ENCODE measurements at places on chromosomes 6 and 20.

DNA sequence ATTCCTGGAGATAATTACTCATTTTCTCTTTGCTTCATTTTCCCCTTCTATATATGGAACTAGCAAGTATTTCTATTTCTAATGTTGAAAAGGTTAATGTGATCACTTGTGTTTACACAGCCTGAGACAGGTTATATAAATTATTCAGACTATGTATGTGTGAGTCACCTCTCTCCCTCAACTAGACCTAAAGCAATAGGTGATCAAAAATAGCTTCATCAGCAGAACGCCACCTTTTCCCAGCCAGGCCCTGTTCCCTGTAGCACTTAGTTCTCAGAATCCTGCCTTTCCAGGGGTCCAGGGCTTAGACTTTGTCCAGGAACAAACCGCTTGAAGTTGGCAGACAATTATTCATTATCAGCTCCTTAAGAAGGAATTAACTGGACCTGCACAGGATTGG, 125.3 kb upstream of the EXOC2 start:
- DNase-seq = peak; percentile 26

GRCh38 chr20:8073024-8073832, 53.7 kb upstream of the TMX4 start:
- peak; percentile 83 for DNase-seq

- DNase-seq = no peak
Observed at GRCh38 chr6:161200610-161201370, 73.1 kb downstream of the AGPAT4 start.

DNA sequence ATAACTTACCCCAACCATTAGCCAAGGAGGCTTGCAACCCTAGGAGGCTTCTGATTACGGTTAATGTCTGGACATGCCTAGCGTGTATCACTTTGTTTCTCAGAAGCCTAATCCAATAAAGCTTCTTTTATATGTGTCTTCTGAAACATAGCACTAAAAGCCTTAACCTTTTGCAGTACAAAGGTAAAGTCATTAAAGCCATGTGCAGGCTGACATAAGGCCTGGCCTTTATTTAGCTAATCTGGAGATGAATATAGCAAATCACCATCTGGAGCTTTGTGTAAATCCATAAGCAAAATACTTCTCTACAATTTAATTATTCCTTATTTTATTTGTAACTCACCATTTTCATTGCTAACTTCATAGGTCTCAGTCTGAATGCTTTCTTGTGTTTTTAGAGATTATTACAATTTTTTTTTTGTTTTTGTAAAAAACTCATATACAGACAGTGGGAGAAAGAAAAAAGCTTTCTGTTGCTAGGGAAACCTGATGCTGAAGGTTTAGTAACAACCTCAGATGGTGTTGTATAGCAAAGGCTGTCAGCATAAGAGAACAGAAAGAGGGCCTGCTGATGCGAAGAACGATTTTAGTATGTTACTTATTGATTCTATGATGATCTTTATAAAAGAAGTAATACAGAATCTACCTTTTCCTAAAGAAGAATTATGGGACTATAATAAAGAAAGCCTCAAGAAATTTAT, at the start of gene EYS:
Gene EYS, minus strand, starts transcription at position 101 of the 701 bp plus-strand sequence. CDS start 211,816 bp downstream, outside the sequence.
- DNase-seq = no peak

DNA sequence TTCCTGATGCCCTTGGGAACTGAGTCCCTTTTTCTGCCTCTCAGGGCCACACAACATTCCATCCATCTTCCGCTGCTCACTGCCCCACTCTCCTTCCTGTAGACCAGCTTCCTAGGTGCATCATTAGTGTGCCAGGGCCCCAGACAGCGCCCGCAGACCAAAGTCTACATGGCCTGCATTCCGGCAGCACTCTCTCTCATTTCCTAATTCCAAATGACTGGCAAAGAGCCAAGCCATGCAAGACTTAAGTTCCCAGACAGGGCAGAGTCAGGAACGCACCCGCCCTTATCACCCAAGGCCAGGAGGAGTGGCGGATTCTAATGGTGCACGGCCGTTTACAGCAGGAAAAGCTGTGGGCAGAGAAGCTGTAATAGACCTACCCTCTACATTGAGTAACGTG, 159.8 kb upstream of the ARID1B start:
- peak; percentile 91 for DNase-seq

DNA sequence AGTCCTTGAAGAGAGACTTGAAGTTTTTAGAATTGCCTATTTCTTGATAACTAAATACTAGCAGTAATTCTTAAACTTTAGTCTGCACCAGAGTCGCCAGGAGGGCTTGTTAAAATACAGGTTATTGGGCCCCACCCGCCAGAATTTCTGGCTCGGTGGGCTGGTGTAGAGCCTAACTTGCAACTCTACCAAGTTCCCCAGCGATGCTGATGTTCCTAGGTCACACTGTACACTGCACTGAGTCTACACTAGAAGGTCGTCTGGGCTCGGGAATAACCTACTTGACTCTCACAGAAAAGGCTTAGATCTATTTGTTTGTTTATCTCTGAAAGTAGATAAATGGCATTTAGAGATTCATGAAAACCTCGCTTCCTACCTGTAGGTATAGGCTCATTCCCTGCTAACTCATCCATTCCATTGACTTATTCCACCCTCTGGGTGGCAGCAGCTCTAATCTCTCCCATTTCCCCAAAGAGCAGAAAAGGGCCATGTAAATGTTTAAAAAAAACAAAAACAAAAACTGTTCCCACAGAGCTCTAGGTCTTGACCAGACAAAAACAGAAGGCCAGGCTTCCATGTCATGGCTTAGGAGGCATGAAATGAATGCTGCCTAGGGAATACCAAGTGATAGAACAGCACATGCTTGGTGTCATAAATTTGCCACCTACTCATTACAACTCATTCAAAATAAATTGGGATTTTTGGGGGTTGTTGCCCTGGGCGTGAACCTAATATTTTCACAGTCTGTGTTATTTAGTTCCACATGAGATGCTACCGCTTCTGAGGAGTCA, 292.1 kb downstream of the ADGB start:
- no peak for DNase-seq

DNA sequence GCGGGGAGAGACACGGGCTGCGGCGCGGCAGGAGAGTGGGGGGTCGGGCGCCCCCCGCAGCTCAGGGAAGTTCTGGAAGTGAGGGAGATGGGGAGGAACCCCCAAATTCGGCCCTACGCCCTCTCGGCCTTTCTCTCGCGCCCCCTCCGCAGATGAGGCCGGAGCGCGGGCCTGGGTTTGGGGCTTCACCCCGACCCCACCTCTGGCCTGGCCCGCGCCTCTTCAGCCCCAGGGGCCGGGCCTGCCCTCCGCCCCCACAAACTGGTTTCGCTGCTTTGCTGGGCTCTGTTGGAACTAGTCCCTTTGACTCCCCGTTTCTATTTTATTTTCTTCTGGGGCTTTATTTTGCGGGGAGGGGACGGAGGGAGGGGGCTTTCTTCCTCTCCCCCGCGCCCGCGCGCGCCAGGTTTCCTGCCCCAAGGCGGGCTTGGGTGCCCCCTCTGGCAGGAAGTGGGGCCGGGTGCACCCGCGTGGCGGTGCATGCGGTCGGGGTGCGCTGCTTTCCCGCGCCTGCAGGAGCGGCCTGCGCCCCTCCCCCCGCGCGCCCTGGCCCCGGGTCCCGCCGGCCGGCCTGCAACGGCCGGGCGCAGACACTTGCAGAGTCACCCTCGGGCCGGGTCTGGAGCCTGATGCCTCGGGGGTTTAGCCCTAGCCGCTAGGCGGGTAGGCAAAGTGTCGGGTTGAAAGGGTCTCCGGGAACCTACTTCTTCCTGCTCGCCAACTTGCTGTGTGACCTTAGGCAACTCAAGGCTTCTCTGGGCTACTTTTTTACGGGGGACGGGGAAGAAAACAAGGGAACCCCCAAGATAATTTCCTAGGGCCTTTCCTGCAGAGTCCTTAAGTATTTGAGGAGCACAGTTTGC, 1.3 kb downstream of the HMGA1 start:
- peak; percentile 45 for DNase-seq

GRCh38 chr20:49534255-49534712, 33.7 kb downstream of the PTGIS start:
- DNase-seq = peak; percentile 74

DNA sequence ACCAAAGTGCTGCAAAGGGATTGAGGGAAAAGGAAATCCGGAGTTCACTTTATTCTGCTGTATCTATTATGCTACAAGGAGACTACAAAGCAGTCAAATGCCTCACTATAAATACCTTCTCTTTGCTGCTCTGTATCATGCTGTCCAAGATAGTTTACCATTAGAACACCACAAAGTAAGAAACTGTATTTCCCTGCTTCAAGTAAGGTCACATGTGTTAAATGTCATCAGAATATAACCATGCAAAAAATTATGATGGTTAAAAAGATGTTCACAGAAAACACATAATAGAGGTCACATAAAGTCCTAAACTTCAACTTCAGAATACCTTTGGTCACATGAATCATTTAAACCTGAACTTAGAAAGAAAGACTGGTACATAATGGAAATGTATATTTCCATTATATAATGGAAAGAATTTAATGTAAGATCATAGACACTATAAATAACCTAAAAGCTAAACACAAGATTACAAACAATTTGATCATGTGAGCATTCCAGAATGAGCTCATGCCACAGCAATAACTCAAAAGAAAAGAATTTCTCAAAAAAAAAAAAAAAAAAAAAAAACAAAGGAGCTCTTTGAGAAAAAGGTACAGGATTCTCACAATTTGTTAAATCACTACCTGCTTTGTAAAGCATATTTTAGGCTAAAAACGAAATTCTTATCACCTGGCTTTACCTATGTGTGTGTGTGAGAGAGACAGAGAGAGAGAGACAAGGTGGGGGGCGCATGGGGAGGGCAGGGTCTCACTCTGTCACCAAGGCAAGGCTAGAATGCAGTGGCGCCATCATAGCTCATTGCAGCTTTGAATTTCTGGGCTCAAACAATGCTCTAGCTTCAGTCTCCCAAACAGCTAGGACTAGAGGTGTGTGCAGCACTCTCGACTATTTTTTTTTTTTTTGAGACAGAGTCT, 58.7 kb downstream of the KIF13A start:
- no peak for DNase-seq

GRCh38 chr6:123994168-123994567, 190.5 kb downstream of the NKAIN2 start:
- no peak for DNase-seq

DNA sequence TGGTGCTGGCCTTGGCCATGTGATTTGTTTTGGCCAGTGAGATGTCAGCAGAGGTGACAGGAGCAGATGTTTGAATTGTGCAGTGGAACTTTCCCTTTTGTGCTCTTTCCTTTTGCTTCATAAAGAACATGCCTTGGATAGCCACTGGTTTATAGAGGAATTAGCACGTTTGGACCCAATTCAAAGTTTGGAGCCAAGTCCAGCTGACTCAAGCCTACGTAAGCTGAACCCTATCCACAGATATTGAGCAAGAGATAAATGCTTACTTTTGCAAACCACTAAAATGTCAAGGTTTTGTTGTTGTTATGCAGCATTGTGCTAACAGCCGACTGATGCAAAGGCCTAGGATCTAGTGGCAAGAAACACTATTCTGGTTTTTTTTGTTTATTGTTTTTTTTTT, 230.9 kb upstream of the CITED2 start:
- DNase-seq = peak; percentile 80

DNA sequence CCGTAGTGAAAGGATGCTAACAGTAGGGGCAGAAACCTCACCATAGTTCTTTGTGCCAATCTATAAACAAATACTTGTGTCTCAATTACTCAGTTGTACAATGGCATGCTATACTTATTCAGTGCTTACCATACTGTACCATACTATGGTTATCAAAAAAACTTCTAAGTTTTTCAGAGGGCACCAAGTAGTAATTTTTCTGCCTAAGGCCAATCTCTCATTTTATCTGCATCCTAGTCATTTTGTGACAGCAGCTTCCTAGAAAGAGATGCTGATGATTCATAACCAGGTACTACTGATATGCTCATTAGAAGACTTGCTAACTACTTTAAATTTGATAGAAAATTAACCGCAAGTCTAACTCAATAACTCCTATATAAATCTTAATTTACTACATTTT, 42.9 kb downstream of the TMEM244 start:
- DNase-seq = no peak

DNA sequence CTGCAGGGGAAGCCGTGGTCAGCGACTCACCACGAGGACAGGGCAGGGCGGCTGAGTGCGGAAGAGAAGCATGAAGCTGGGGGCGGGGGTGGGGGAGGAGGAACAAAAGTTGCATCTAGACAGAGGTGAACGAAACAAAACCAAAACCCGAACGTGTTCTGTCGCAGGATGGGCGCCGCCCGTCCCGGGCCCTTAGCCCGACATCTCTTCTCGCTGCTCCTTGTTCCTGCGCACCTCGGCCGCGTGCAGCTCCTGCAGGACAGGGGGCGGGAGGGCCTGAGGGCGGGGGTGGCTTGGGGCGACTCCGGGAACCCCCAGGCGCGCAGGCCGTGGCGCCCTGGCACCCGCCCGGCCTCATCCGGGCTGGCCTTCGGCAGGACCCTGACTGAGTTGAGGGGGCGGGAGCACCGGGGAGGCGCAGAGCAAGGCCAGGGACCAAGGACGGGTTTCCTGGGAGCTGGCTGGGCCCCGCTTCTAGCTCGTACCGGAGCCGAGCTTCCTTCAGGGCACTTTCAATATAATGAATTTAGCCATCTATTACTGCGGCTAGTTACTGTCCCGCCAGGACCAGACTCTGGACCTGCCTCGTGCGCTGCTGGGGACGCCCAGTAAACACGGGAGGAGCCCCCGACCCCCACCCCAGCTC, 12.0 kb downstream of the STMN3 start:
- no peak for DNase-seq

DNA sequence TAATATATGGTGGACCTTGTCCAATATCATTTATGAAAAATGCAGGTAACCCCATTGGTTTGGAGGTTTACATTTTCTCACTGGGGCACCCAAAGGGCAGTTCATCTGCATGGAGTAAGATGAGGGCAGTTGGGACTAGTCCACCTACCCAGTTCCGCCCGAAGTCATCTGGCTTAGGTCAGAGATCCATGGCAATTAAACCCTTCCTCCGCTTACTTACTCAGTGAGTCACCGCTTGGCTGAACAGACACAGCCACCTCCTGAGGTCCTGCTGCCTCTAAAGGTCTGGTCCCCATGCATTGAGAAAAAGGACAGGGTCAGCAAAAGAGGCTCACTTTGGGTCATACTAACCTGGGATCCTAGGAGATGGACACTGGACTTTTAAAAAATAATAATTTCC, 102.9 kb upstream of the PRL start:
- peak; percentile 69 for DNase-seq

GRCh38 chr6:46255528-46255927, 84.7 kb upstream of the ENPP5 start:
- DNase-seq = no peak

DNA sequence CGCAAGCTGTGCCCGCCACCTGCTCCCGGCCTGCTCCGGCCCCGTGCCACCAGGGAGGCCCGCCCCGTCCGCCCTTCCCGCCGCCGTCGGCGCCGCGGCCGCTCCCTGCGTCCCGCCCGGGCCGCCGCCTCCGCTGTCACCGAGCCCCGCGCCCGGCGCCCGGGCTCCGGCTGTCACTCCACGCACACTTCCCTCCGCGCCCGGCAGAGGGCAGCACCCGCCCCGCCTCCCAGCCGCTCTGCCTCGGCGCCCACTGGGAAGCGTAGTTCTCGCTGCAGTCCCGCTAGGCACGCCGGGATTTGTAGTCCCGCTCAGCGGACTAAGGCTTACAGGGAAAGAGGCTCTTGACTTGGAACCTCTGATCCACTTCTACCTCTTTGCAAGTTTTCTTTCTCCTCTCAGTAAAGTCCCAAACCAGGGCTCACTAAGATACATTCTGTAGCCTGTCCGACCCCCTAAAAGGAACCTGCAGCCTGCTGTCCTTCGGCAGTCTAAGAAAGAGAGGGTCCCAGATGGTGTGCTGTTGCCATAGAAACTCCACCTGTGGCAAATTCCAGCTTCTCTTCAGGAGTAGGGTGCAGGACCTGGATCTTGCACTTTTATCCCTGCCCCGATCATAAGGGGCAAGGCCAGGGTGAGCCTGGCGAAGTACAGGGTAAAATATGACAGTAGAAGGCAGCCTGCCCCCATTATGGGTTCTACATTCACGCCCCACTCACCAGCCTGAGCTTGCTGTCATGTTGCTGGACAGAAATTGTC, at the start of gene TFEB:
Gene TFEB, minus strand, starts transcription at position 182 of the 759 bp plus-strand sequence. CDS start 44,395 bp downstream, outside the sequence.
- peak; percentile 88 for DNase-seq

All from MCF 10A (cell line).